ENCODE measurements at places on chromosomes 11 and 22. TPM values are rescaled to one million over a fixed set of nuclear protein-coding genes. Genes with fewer than 3 reads are reported as not detected.

DNA sequence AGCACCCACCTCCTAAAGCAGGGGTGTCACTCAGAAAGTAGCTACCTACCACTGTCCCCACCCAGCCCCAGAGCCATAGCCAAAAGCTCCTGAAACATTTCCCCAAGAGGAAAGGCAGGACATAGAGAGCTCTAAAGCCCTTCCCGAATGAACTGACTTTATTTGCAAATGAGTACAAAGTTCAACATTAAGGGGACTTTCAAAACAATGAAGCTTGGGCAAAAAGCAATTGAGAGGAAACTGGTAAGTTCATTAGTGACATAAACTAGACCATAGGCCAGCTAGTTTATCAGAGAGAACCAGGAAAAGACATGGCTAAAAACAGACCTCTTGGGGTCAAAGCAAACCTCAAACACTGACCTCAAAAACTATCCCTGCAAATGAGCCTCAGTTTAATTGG is 72.7 kb downstream of the IGLL5 start:
- DNase-seq, result peak; percentile 77

- DNase-seq, result no peak
These were observed 225.6 kb downstream of the TMEM135 start for GRCh38 chr11:87263264-87263838.

DNA sequence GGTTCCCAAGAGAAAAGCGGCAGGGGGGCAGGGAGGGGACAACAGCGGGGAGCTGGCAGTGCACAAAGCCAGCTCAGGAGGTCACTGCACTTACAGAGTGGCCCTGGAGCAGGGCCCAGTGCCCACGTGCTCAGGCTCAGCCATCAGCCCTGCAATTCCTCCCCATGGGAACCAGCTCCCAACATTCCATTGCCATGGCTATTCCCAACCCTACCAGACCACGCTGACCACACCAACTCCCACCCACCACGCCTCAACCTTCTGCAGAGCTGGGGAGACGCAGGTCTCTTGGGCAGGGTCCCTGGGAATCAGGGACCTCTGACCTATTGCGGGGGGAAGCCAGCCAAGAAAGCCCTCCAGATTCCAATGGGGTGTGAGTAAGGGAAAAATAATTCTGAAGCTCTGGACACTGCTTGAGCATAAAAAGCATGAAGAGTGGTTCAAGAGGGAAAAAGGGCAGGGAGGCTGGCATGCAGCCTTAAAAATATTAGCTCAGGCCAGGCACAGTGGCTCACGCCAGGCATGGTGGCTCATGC is 38.3 kb upstream of the TFIP11 start:
- DNase-seq, result no peak

DNA sequence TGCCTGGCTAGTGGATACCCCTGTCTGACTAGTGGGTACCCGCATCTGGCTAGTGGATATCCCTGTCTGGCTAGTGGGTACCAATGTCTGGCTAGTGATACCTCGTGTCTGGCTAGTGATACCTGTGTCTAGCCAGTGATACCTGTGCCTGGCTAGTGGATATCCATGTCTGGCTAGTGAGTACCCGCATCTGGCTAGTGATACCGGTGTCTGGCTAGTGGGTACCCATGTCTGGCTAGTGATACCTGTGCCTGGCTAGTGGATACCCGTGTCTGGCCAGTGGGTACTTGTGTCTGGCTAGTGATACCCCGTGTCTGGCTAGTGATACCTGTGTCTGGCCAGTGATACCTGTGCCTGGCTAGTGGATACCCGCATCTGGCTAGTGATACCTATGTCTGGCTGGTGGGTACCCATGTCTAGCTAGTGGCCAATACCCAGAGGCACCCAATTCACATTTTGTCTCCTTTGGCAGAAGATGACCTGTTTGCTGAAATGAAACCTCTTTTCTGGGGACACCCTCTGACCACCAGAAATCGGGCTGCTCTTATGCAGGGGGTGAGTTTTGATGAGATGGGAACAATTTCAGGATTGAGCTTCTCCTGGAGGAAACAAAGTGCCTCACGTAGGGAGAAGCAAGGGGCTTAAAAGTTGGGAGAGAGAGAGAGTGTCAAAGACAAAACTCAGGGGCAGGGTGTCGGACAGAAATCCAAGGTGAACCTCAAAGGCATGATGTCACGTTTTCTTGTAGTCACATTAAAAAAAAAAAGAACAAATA is 63.4 kb downstream of the SMIM38 start:
- no peak for DNase-seq

GRCh38 chr22:17085277-17086181 is 729 bp downstream of the IL17RA start:
- no peak for DNase-seq

- DNase-seq, result peak; percentile 60
These were observed 101.5 kb downstream of the BRD1 start for GRCh38 chr22:49726022-49726681.

The SCGB1D2 gene
- total RNA-seq, result not detected

The OR8D4 gene
- not detected for total RNA-seq

The ATXN10 gene
- total RNA-seq, result 104 TPM

All from esophagus muscularis mucosa (tissue), 4 donors.